Stimulated activated CD8-positive, alpha-beta memory T cell treated with anti-CD3 and anti-CD28 coated beads, Interleukin-4, amount 100 ng/mL, for 1 hour (primary cell): ENCODE measurements at places on chromosomes 12 and 14.
A peak's percentile ranks its signal among the peaks of the same experiment; 100 is the strongest.

GRCh38 chr14:35261774-35262173, 30.4 kb upstream of the PSMA6 start:
- no peak for DNase-seq

GRCh38 chr12:105555556-105556295, 225.2 kb downstream of the C12orf75 start:
- DNase-seq = no peak

DNA sequence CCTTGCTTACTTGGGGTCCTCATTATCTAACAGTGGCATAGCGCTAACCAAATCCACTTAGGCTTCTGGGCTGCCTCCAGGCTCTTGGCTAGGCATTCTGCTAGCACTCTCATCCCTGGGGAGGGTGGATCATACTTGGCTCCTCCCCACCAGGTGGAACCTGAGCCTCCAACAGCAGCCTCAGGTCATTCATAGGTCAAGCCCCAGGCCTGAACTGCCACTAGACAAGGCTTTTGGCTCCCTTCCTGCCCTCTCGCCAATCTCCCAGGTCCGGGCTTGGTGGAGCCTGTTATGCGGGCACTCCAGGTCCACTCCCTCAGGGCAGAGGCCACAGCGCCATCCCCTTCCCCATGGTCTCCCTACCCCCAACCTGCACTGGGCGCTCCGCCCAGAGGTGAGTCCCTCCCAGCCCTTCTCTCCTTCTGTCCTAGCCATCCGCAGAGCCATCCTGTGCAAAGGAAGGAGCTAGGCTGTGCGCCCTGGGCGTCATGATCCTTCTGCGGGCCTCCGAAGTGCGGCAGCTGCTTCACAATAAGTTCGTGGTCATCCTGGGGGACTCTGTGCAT, 154.9 kb upstream of the AMIGO2 start:
- no peak for DNase-seq

- no peak for DNase-seq
These were observed 711 bp downstream of the MARS1 start for GRCh38 chr12:57488402-57489156.

- no peak for DNase-seq
These were observed 33.3 kb downstream of the APAF1 start for GRCh38 chr12:98678236-98678945.

GRCh38 chr14:100022772-100023451, 42.3 kb upstream of the EVL start:
- no peak for DNase-seq

- DNase-seq = no peak
These were observed 834.9 kb downstream of the SLC6A15 start for GRCh38 chr12:84077679-84078078.

DNA sequence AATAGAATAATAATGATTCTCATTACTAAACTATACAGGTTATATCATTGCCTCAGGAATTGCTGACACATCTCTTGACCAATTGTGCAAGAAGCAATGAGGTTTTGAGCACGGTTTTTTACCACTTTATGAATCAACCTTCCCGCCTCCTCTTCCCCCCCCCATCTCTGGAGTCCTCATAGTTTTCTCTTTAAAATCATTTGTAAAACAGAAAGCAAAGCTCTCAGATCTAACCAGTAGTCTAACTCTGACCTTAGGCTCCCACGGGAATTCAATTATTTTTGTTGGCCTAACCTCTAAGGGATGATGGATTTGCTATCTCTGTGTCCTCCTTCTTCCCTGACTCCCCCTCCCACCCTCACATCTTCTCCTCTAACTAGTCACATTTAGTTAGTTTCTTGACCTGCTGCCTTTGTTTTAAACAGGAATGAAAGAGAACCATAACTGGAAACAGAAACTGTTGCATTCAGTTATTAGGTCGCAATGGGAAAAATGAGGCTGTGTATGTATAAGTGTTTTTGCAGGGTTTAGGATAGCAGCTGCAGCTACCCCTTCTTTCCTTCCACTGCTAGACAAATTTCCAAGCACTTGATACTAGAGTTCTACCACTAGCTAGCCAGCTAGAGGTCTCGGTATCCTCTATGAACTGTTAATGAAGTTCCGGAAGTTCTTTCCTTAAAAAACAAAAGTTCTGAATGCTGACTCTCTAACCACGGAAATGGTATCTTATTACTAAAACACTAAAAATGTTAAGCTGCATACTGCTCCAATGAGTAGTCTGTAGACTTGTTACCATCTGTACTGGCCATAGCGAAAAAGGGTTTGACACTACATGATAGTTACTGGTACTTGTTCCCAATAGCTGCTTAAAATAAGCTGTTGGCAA, 65.4 kb downstream of the TAOK3 start:
- DNase-seq = no peak

DNA sequence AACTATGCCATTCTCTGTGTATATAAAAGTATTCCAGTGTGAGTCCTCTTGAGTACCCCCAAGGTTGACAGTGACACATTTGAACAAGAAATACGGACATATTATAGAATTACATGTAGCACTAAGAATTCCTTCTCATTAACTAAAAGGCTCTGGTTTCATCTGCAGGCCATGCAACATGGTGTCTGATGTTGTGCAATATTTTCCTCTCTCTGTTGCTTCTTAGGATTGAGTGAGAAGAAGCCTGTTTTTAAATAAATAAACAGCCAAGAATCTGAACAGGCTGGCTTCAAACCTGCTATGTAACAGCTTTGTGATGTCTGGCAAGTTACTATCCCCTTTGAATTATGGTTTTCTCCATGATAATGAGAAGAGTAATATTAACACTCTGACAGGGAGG, 22.2 kb upstream of the CCER1 start:
- DNase-seq = no peak

DNA sequence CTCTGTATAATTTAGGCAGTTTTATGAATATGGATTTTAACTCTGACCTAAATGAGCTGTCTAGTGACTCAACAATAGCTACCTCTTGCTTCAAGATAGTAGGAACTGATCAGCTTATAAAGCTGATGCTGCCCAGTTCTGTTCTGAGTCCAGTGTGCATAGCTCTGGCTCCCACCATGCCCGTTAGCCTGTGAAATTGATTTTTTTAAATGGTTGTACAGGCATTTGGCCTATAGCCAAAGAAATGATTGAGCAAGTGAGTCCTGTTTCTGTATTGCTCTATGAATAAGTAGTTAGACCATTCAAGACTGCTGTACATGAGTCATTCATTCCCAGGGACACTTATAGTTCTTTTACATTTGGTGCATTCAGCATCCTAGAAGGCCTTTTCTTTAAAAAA, 36.4 kb downstream of the SAMD4A start:
- DNase-seq = no peak

DNA sequence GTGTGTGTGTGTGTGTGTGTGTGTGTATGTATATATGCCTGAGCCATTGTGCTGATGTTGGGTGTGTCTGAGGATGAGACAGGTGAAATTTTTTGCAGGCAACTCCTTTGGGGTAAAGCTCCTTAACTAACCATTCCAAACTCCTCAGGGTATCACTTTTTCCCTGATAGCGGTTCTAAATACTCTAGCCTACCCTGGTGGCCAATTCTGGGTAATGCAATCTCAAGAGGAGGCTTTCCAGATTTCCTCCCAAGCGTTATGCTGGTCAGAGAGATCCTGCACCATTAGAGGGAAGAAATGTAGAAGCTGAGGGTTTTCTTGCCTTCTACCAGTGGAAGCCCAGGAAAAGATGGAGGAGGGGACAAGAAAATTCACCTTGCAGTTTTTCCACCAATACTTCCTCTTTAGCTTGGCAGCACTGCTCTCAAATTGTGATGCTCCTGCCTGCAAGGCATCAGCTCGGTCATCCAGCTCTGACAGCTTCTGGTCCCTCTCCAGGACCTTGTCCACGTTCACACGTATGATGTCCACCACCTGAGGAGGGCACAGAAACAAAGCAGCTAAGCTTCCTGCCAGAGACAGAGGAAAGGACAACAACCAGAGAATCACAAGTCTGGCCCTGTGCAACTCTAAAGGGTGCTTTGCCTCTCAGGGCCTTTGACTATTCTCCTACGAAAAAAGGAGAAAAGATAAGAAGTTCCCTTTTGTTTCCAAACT, 4.9 kb downstream of the VAMP1 start:
- no peak for DNase-seq

- DNase-seq = no peak
These were observed 8.5 kb upstream of the ARMH4 start for GRCh38 chr14:58160561-58160960.

DNA sequence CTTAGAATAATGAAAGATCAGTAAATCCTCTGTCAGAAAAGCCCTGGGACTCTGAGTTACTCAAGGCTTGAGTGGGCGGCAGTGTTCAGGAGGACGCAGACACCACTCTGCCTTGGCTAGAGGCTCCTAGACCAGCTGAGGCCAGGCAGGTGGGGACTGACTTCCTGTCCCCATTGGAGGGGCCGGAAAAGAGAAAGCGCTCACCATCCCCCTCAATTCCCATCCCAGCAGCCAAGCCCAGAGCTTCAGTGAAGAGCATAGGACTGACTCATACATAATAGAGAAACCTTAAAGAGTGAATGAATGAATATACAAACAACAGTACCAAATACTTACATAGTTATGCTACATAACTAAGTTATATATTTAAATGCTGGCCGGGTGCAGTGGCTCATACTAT, 62.0 kb downstream of the PLEKHG7 start:
- no peak for DNase-seq

- peak; percentile 52 for DNase-seq
These were observed 1264.0 kb downstream of the TMEM121 start for GRCh38 chr14:106790189-106791036.

DNA sequence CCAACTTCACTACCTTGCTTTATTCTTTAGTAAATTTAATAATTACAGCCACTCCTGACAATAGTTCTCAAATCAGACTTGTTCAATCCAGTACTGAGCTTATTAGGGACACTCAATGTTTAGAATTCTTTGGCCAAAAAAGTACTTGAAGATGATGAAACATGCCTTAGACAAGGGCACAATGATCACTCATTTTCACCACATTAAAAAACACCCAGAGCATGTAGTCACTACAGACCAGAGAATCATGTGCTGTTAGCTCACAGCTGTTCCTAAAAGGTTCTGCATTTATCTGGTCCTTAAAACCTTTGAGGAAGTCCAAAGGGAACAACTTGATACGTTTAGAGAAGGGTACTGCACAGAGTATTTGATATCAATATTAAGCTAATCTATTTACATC, 98.7 kb downstream of the INSM2 start:
- no peak for DNase-seq

GRCh38 chr14:64879635-64880220, at the start of gene SPTB:
SPTB (minus strand) TSS chr14:64879907; CDS start chr14:64823094, 56,813 bp downstream.
- DNase-seq = peak; percentile 27

DNA sequence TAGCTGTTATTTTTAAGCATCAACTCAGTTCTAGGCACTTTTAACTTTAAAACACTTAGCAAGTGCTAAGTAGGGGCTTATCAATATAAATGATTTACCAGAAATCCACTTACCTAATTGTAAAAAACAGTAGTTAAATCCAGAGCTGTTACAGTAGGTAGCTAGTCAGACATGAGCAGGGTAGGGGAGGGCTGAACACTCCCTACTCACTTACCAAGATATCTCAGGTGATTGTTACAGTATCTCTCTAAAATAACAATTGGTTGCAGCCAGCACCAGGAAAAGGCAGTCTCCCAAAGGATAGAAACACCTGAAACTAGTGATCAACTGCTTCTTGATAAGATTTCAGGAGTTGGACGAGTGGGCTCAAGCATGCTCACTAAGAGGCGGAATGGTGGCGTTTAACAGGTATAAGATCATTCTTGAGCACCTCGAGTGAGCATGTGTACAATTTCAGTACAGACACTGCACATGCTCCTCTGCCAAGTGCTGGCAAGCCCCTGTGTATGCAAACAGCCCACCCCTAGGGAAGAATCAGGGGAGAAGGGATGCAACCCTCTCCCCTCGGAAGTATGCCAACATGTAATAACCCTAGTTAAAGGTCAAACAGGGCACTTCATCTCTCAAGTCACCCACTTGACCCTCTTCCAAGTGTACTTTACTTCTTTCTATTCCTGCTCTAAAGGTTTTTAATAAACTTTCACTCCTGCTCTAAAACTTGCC, 1113.6 kb upstream of the SEL1L start:
- DNase-seq = no peak
